Inflammatory macrophage (primary cell): ENCODE measurements at places on chromosomes 2 and 18.

DNA sequence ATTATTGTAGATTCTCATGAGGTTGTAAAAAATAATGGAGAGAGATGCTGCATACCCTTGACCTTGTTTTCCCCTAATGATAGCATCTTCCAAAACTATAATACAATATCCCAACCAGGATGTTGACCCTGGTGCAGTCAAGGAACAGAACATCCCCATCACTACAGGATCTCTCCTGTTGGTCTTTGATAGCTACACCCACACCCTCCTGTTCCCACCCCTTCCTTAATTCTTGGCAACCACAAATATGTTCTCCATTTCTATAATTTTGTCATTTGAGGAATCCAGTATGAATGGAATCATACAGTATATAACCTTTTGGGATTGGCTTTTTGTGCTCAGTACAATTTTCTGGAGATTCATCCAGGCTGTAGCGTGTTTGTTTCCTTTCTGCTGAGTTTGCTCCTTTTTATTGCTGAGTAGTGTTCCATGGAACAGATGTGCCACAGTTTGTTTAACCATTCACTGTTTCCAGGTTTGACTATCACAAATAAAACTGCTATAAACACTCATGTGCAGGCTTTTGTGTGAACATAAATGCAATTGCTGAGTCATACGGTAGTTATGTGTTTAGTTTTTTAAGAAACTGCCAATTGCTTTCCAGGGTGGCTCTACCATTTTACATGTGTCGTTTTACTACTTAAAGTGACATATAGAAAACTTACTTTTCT, 22.2 kb downstream of the MCFD2 start:
- no peak for DNase-seq

DNA sequence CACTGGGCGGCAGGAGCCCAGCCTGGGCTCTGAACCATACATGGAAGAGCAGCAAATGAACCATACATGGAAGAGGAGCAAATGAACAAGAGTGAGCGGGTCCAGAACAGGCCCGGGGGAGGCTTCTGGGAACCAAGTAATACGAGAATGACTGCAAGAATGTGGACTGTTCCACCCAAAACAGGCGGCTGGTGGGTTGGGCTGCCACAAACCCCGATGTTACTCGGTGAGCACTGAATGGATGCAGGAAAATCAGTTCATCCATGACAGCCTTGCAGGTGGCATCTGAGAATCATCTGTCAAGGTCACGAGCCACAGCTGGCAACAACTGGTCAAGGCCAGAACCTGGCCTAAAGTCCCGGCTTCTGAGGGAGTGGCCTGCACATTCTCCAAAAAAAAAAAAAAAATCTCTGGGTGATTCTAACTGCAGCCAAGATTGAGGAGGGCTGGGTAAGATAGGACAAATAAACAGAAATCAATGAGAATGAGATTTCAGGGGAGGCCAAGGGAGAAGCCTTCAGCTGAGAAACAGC, 106.1 kb downstream of the ZNF516 start:
- no peak for DNase-seq

GRCh38 chr2:206989311-206989710, 50.0 kb downstream of the CPO start:
- DNase-seq: peak; percentile 47

DNA sequence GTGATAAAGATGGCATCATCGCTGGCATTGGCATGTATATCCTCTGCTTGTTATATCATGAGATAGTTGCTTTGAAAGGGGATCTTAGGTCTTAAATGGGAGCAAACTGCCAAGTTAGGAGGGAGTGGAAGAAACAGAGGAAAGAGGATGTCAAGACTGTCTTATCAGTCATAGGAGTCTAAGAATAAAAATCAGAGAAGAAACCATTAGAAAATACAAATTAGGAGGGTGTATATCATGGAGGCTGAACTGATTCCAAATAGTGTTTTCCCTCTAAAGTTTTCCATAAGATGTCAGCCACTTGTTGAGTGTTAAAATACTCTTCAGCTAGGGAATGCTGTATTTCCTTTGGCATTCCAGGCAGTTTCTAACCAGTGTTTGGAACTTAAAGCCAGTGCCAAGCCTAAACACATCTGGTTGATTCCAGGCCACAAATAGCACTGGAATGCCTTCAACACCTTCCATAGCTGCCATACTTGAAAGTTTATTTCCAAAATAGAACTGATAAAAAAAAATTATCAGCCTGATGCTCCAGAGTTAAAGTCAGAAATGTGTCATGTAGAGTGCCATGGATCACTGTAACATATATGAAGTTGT, 129.4 kb downstream of the ZEB2 start:
- no peak for DNase-seq

- DNase-seq: no peak
Observed at GRCh38 chr2:215933151-215933550, 80.2 kb downstream of the MREG start.

- no peak for DNase-seq
Observed at GRCh38 chr2:168997794-168998193, 33.3 kb downstream of the ABCB11 start.

DNA sequence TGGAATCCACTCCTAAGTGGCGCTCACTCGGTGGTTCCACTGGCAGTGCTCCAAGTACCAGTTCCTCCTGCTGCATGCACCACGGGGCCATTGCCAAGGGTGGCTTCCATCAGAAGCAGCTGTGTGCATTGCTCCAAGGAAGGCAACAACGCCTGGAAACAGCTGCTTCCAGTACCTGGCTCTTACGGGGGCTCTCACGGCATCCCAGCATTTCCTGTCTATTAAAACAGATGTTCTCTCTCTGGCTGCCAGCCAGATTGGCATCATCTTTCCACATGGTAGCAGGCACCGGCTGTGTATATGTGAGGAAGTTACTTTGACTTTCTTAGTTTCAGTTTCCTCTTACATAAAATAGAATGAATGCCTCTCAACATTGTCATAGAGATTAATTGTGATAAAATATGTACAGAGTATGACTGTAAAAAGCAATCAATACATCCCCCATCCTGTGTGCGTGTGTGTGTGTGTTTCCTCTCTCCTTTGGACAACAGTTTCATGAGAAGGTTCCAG, 84.9 kb downstream of the CMPK2 start:
- DNase-seq: peak; percentile 57

DNA sequence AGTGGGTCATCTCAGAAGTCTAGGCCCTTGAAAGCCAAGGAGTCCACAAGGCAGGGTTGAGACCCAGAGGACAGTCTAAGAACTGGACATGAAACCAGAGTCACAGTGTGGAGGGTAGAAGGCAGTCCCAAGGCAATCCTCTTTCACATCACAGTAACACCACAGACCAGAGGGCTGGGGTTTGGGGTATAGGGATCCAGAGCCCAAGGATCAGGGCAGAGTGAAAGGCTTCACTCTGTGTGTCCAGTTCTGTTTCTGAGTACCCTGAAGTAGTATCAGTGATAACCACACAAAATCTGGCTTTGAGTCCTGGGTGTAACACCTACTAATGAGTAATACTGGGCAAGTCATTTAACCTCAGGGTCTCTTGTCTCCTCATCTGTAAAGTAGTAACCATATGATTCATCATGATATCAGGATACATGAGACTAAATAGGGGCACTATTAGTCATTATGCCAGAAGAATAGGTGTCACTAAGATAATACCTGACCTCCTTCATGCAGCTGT, 91.0 kb downstream of the ICA1L start:
- no peak for DNase-seq

GRCh38 chr18:24982831-24983230, 369.1 kb downstream of the ZNF521 start:
- no peak for DNase-seq

- no peak for DNase-seq
Observed at GRCh38 chr2:126890551-126891450, 7.9 kb upstream of the TEX51 start.

- no peak for DNase-seq
Observed at GRCh38 chr2:171124541-171124940, 36.2 kb downstream of the TLK1 start.

DNA sequence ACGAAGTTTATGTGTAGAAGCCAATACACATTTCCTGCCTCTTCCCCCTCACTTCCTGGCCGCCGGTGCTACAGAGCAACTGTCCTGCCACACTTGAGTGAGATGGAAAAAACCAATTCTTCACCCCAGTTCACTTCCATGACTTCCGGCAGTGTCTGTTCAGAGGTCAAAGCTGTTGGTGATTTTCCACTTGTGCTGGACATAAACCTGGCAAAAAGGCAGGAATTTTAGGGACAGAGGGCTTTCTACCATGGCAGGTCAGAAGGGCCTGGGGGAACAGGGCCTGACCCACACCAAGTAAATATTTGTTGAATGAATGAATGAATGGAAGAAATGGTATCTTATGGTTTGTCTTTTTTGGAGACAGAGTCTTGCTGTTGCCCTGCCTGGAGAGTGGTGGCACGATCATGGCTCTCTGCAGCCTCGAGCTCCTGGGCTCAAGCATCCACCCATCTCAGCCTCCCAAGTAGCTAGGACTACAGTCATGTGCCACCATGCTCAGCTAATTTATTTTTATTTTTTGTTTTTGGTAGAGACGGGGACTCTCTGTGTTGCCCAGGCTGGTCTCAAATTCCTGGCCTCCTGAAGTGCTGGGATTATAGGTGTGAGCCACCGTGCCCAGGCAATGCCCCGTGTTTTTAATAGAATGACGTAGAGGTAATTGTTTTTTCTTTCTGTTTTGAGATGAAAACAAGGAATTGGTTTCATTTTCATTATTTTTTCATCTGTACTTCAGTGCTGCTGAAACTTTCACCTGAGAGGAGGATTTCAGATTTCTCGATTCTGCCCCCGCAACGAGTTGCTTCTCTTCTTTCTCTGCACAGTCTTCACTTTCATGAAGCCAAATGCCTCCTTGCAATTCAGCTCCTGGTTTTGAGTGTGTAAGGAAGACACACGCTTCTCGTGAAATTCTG, 48.0 kb upstream of the LPIN2 start:
- DNase-seq: no peak

- no peak for DNase-seq
Observed at GRCh38 chr2:134764164-134764563, 45.4 kb upstream of the TMEM163 start.

- DNase-seq: no peak
Observed at GRCh38 chr18:59961070-59961469, 61.3 kb downstream of the PMAIP1 start.

DNA sequence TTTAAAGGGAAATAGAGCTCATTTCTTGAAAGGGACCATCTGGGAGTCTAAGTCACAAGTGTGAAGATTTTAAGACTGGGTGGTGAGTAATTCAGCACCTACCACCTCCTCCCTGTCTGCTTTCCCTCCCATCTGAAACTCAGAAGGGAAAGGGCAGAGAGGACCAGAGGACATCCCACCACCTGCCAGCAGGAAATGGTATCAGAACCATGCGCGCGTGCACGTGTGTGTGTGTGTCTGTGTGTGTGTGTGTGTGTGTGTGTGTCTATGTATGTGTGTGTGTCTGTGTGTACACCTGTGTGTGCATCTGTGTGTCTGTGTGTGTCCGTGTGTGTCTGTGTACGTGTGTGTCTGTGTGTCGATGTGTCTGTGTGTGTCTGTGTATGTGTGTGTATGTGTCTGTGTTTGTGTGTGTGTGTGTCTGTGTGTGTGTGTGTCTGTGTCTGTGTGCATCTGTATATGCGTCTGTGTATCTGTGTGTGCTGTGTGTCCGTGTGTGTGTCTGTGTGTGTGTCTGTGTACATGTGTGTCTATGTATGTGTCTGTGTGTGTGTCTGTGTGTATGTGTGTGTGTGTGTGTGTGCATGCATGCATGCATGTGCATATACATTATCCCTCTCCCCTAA, 76.8 kb downstream of the ZFP36L2 start:
- no peak for DNase-seq

DNA sequence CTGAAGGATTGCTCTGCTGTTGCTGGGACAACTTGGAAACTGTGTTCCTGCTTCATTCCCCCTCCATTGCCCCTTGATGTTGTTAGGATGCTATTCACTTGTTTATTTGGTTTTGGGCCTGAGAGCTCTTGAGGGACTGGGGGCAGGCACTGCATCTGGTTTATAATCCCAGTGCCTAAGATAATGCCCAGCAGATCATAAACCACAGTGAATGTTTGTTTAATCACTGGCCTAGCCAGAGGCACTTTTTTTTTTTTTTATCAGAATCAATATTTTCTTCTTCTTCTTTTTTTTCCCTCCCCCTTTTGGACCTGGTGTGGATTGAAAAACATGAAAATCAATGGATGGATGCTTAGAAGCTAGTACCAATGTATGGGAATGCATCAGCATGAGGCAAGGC, 38.1 kb downstream of the KCNS3 start:
- no peak for DNase-seq

GRCh38 chr18:40546875-40547274, 1408.2 kb upstream of the PIK3C3 start:
- no peak for DNase-seq

- no peak for DNase-seq
Observed at GRCh38 chr2:111196435-111196834, 75.7 kb downstream of the BCL2L11 start.

DNA sequence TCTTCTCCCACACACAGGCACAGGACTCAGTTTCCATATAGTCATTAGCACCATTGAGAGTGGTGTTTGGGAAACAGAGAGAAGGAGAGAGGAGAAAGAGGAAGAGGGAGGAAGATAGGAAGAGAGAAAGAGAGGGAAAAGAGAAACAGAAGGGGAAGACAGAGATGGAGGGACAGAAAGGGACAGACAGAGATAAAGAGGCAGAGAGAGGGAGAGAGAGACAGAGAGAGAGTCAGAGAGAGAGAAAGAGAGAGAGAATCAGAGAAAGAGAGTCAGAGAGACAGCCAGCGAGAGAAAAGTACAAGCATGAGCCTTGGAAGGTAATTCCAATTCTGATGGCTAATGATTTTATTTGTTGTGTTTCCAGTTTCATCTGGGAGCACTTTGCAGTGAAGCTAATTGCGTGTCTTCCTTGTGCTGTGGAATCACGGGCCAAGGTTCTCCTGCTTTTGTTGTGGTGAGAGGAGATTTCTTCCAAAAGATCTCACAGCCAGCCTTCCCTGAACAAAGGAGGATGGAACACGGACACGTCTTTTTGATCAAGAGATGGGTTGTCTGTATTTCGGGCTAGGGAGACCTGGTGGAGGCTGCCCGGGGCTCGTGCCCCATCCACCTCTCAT, 153.6 kb upstream of the TWIST2 start:
- no peak for DNase-seq

GRCh38 chr2:27058210-27058609, 6.7 kb downstream of the AGBL5 start:
- no peak for DNase-seq

GRCh38 chr2:40274270-40274669, 177.6 kb downstream of the SLC8A1 start:
- no peak for DNase-seq

DNA sequence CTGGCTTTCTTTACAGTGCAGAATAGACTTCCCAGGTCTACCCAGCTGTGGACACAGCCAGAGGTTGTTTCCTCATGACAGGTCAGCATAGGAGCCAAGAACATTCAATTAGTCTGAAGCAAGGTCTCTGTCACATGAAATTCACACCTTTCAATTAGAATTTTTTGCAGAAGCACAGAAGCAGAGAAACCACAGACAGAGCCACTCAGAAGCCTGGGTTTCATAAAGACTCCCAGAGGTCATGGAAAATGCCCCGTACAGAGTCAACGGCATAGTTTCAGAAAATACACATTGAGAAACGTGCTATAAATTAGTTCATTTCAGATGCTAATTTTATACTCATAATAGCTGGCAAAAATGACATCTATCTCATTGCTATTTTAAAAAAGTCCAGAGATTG, 87.0 kb upstream of the TMEM200C start:
- no peak for DNase-seq
